ENCODE measurements at places on chromosomes 2 and 18.

DNA sequence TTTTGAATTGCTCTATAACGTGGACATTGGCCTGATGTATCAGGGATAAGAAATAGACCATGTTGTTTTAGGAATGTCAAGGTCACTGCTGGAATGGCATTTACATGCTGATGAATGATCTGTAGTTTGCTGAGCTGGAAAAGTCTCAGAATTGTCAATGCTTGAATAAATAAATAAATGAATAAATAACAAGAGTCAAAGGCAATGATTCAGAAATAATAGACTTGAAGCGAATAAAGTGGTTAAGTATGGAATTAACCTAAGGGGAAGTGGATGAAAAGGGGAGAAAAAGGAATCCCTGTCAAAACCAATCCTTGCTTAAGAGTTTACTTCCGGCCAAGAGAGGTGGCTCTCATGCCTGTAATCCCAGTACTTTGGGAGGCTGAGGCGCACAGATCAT is 1620.0 kb downstream of the SUCLG1 start:
- H3K27ac ChIP-seq = no peak overlapping the region
- H3K4me3 ChIP-seq = no peak overlapping the region
- no peaks in the 10 kb centered on the region for H3K4me1 ChIP-seq
- H3K36me3 ChIP-seq = no peaks in the 10 kb centered on the region
- no peaks in the 10 kb centered on the region for H3K27me3 ChIP-seq

DNA sequence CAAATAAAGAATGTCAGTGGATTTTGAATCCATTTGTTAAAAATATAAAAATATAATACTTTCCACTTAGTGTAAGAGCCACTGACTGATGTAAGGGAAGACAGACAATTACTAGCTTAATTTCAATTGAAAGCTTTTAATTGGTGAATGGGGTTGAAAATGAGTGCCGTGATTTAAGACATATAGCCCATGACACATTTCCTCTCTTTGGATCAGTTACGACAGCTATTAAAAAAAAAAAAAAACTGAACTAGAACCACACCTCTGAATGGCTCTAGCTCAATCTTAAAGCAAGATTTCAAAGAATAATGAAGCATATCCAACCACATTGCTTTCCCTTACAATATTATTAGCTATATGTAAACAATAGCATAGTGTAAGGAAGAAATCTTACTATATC is 44.0 kb downstream of the CIB4 start:
- H3K27me3 ChIP-seq = peaks cover 11% of the 10 kb centered on the region
- no peaks in the 10 kb centered on the region for H3K4me1 ChIP-seq
- H3K27ac ChIP-seq = no peak overlapping the region
- H3K4me3 ChIP-seq = no peak overlapping the region

DNA sequence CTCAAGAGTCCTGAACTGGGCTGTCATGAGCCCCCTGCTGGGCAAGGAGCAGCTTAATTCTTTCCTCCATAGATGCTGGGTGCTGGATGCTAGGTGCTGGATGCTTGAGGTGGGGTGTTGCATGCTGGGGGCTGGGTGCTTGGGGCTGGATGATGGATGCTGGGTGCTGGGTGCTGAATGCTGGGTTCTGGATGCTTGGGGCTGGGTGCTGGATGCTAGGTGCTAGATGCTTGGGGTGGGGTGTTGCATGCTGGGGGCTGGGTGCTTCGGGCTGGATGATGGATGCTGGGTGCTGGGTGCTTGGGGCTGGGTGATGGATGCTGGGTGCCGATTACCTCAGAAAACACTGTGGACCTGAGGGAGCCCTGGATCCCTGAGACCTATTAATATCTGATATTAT is 837.7 kb downstream of the GALR1 start:
- H3K27ac ChIP-seq = no peak overlapping the region
- H3K36me3 ChIP-seq = no peaks in the 10 kb centered on the region
- no peak for DNase-seq
- H3K4me3 ChIP-seq = no peak overlapping the region
- no peaks in the 10 kb centered on the region for H3K27me3 ChIP-seq
- H3K4me1 ChIP-seq = no peaks in the 10 kb centered on the region

DNA sequence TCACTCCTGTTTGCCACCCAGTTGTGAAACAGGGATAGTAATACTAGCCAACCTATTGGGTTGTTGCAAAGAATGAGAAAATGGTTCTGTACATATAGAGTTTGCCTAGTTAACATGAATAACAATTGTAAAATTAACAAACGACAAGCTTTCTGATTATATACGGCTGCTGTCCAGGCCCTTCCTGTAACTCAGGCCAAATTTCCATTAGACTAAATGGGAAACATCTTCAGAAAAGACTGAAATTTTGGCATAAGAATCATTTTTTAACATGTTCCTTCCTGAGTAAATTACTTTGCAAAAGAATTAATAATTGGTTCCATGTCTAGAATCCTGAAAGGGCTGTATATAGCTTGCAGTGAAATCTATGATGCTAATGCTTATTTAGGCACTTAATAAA is 117.7 kb upstream of the SATB2 start:
- DNase-seq = no peak
- H3K4me3 ChIP-seq = no peak overlapping the region
- no peak overlapping the region for H3K27ac ChIP-seq
- H3K36me3 ChIP-seq = no peaks in the 10 kb centered on the region
- no peaks in the 10 kb centered on the region for H3K27me3 ChIP-seq

- no peaks in the 10 kb centered on the region for H3K4me1 ChIP-seq
- DNase-seq = peak; percentile 32
- H3K36me3 ChIP-seq = peaks cover 2% of the 10 kb centered on the region
- no peaks in the 10 kb centered on the region for H3K27me3 ChIP-seq
- no peak overlapping the region for H3K27ac ChIP-seq
Observed at GRCh38 chr2:223969856-223970255, 12.6 kb downstream of the MRPL44 start.

- no peaks in the 10 kb centered on the region for H3K4me1 ChIP-seq
- no peaks in the 10 kb centered on the region for H3K36me3 ChIP-seq
Observed at GRCh38 chr2:211055438-211055837, 499.0 kb downstream of the CPS1 start.

DNA sequence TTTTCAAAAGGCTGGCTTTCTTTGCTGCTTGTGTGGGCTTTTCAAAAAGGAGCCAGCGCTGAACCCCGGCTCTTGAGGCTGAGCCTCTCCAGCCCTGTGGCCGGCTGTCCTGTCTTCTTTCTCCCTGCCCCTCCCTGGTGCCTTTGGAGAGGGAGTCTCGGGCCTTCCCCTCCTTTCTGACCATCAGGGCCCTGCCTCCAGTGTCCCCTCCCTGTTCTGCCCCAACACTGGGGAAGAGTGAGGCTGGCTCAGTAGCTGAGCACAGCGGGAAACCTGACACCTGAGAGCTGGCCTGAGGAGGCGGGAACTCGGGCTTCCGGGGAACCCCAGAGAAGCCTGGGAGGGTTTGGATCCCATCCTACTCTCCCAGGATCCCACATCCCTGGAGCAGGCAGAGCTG is 232.1 kb downstream of the LOXHD1 start:
- H3K36me3 ChIP-seq = no peaks in the 10 kb centered on the region
- H3K27ac ChIP-seq = no peak overlapping the region
- H3K4me3 ChIP-seq = no peak overlapping the region
- DNase-seq = no peak
- H3K4me1 ChIP-seq = no peaks in the 10 kb centered on the region

- H3K27me3 ChIP-seq = no peaks in the 10 kb centered on the region
- no peaks in the 10 kb centered on the region for H3K4me1 ChIP-seq
- H3K36me3 ChIP-seq = no peaks in the 10 kb centered on the region
- H3K27ac ChIP-seq = no peak overlapping the region
Observed at GRCh38 chr2:65024149-65024829, 31.9 kb upstream of the CEP68 start.

DNA sequence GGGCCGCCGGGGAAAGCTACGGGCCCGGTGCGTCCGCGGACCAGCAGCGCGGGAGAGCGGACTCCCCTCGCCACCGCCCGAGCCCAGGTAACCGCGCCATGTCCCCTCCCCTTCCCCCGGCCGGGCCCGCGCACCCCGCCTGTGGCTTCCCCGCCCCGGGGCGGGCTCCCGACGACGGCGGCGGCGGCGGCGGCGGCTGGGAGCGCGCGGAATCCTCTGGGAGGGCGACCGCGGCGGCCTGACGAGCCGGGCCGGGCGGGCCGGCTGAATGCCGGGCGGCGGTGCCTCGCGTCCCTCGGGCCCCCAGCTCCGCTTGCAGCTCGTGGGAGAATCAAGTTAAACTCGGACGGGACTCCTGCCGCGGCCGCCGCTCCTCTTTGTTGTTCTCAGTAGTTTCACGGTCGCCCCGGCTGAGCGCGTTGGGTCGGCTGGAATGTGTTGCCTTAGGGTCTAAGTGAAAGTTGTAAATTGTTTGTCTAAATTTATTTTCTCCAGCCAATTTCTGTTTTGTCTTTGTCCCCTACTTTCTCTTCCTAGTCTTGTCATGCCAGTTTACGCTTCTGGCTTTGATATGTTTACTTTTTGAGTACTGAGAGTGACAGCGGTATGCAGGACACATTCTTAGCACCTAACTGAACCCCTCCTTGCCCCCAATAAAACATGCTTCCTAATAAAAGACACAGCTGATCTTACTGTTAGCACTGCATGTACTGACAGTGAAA is 685 bp downstream of the SMAD4 start:
- peak overlapping the region; percentile 92 for H3K27ac ChIP-seq

DNA sequence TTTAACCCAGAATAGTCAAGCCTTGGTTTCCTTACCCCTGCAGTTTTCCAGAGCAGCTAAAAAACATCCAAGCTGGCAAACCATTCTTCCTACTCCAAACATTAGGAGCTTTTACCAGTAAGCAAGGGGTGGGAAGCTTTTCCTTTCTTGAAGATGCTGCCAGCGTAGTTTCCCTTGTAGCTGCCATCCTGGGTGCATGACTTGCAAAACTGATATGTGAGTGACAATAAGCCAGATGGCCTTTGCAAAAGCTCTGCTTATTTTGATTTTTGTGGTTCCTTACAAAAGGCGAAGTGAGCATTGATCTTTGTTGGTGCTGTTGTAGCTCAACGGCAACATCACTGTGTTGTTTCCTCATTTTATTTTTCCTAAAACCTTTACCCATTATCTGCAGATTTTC is 138.8 kb downstream of the WDSUB1 start:
- no peaks in the 10 kb centered on the region for H3K27me3 ChIP-seq
- DNase-seq = no peak
- no peak overlapping the region for H3K4me3 ChIP-seq
- no peak overlapping the region for H3K27ac ChIP-seq
- H3K36me3 ChIP-seq = no peaks in the 10 kb centered on the region

DNA sequence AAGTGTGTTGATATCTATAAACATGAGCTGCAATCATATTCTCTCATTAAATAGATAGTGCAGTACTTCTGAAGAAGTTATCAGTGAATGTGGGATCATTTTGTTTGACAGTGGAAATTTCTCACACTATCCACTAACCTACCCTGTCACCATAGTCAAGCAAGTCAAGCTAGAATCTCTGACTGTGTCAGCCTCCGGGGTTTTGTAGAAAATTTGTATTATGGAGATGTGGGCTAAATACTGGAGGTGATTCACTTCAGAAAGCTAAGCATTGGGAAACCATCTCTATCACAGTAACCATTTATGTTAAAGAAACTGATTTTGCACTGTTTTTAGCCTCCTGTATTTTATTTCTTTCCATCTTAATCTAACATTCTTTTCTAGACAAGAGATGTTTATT is 126.6 kb upstream of the CREB1 start:
- H3K36me3 ChIP-seq = no peaks in the 10 kb centered on the region
- H3K4me3 ChIP-seq = no peak overlapping the region
- no peaks in the 10 kb centered on the region for H3K4me1 ChIP-seq

- H3K27me3 ChIP-seq = no peaks in the 10 kb centered on the region
- no peaks in the 10 kb centered on the region for H3K4me1 ChIP-seq
- no peak for DNase-seq
- no peak overlapping the region for H3K27ac ChIP-seq
Observed at GRCh38 chr2:46045888-46046287, 251.3 kb upstream of the EPAS1 start.

DNA sequence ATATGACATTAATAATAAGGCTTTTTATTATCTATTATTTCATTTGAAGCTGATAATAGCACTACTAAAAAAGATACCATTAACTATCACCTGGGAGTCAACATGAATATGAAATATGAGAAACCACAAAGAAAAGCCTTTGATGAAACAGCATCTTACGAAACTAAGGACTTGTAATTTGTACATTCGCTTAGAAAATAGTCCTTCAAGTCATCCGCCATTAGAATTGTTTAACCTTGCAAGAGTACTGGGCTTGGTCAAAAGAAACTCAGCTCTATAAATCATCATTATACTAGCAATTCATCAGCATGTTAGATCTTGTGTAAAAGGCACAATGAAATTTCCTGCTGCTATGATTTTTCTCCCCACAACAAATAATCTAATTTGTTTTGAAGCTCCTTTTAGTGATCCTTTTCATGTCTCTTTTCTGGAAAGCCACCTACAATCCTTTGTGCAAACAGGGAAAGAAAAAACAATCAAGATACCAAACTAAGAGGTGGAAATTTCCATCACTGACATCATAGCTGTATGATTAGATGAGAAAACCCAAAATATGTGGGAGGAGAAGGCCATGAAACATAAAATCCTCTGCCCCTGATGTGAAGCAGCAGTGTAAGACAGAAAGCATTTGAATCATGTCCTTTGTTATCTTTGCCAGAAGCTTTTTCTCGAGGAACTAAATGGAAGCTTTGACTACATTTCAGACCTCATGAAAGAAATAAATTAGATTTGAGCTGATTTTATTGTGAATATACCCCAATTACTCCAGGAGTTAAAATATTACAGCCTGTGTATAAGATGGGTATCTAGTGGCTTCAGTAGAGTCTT is 31.2 kb downstream of the SCN9A start:
- no peak overlapping the region for H3K27ac ChIP-seq
- H3K4me1 ChIP-seq = no peaks in the 10 kb centered on the region
- DNase-seq = peak; percentile 90
- H3K4me3 ChIP-seq = no peak overlapping the region
- no peaks in the 10 kb centered on the region for H3K36me3 ChIP-seq

DNA sequence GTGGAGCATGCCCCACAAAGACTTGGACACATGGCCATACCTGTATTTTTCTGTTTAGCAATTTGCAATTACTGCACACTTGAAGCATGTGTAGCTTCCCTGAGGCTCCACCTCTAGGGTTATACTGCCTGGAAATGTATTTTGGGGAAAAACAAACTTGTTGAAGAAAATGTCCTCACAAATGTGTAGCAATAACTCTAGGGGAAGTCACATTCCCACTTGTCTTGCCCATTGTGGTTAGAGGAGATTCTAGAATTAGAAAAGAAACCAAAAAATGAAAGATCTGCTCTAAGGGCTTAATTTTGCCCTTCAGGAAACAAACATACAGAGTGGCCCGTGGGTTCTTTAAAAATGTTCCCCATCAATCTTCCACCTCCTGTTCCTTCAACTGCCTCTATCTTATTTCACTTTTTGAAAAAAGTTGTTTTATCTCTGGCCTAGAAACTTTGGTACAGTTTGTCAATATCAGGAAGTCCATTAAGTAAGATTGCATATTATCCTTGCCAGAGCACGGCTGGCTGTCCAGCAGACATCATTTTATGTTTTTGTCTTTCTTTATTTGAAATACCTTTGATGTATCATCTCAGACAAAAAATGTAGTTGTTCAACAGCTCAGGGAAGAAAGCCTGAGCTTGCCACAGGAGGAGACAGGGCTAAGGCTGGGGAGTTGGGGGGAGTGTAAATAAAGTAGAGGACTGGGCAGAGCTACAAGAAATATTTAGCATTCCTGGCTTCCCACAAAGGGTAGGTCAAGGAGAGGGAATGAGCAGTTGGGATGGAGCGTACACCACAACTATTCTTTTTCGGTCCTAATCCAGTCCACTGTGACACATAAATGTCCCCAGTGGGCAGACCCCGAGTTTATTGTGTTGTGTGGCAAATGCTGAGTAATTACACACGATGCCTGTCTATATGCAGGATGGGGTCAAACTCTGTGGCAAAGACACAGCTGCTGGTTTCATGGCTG is 96.8 kb upstream of the CDC42EP3 start:
- H3K4me3 ChIP-seq = no peak overlapping the region
- H3K4me1 ChIP-seq = peaks cover 21% of the 10 kb centered on the region
- H3K27me3 ChIP-seq = no peaks in the 10 kb centered on the region
- DNase-seq = peak; percentile 92
- peak overlapping the region; percentile 73 for H3K27ac ChIP-seq
